ENCODE measurements at places on chromosomes 5 and 9.

GRCh38 chr5:62206150-62206829, 99.7 kb upstream of the KIF2A start:
- DNase-seq = no peak

GRCh38 chr9:112224401-112225289, 49.5 kb upstream of the SUSD1 start:
- no peak for DNase-seq

DNA sequence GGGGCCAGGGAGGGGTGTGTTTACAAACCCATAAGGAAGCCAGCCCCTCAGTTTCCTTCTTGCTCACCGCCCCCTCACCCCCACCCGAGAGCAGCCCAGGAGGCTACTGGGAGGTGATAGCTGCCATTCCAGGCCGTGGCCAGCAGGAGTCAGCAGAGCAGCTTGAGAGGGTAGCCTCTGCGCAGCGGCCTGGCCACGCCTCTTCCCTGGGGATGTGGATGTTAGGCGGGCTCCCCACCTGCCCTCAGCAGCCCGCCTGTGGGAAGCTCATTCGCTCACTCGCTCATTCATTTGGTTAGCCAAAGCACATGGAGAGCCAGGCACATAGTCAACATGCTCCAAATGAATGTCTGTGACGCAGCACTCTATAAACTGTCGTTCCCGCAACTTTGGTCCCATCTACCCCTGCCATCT, 6.1 kb upstream of the DPM2 start:
- DNase-seq = peak; percentile 93

GRCh38 chr9:88974641-88975040, 16.6 kb upstream of the S1PR3 start:
- no peak for DNase-seq

DNA sequence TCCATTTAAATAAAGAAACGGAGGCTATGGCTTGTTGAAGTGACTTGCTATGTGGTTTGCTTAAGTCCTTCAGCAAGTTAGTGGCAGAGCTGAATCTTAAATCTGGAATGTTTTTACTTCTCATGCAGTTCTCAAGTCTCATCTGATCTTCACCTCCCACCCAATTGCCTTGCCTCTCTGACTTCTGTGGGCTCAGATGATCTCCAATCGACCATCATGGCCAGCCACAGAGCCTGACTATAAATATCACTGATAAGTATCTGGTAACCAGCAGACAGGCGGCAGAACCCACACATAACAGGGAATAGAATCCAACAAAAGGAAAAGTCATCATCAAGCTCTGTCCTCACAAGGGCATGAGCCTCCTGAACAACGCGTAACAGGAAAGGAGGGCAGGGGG, 149.9 kb downstream of the FAM114A2 start:
- DNase-seq = no peak

DNA sequence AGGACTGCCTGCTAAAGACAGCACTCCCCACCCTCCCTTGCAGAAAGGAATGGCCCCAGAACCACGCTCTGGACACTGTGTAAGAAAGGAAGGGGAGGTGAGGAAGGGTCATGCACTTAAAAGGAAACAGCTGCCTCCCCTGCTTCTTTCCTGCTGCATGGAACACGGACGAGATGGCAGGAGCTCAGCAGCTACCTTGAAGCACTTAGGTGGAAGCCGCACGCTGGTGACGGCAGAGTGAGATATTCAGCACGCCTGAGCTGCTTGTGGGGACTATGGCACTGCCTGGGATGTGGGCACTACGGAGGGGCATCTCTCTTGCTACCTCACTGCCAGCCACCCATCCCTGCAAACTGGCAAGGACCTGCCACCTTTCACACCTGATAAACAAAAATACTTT, 101.5 kb downstream of the VAV2 start:
- DNase-seq = no peak

GRCh38 chr5:5050801-5051200, 89.3 kb upstream of the ADAMTS16 start:
- DNase-seq = no peak
